ENCODE measurements at places on chromosomes 11 and 22.

- DNase-seq = no peak
Observed at GRCh38 chr11:34337016-34337415, 20.8 kb downstream of the ABTB2 start.

DNA sequence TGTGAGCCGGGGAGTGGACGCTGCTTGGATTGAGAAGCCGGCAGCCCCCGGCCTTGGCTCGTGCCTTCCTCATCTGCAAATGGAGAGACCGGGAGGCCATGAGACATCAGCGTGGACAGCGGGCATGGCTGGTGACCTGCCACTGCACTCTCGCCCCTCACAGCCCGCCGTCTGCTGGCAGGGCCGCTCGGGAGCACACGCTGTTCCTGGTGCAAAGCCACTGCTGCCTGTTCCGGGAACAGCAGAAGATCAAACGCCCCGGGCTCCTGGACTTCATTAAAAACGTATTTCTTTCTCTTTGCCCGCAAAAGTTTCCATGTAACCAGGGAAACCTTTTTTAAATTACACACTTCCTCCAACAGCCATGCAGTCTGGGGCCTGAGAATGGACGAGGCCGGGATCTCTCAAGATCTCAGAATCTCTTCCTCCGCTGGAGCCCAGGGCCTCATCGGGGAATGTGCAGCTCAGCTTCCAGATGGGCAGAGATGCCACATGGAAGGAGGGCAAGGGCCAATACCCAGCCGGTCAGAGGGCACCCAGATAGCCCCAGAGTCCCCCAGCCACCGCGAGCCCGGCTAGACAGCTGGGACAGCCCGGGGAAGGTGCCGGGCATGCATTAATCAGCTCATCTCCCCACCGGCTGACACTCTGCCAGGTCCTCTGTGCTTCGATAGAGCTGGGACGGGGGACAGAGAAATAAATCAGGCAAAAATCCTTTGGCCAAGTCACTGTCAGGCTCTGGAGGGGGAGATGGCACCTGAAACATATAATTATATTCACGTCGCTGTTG, 62.8 kb upstream of the PRR5 start:
- no peak for DNase-seq

- no peak for DNase-seq
Observed at GRCh38 chr11:130471731-130472433, 23.4 kb downstream of the ADAMTS15 start.

- peak; percentile 56 for DNase-seq
Observed at GRCh38 chr11:2466869-2467694, 22.3 kb downstream of the KCNQ1 start.

GRCh38 chr11:77580712-77581337, 8.9 kb upstream of the AQP11 start:
- DNase-seq = peak; percentile 14

DNA sequence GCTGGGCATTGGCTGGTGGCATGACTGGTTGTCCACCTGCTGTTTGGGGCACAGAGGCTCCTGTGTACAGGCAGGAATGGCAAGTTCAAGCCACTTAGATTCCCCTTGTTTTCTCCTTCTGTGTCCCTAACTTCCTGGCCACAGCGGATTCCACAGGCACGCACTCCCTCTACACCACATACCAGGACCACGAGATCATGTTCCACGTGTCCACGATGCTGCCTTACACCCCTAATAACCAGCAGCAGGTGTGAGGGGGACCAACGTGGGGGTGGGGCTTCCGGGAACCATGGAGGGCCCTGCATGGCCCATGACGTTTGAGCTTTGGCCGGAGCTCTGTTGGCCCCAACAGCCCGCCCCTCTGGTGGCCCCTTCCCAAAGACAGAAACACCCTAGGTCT, 7.8 kb downstream of the SIPA1 start:
- no peak for DNase-seq

Measured in stimulated activated naive CD8-positive, alpha-beta T cell treated with anti-CD3 and anti-CD28 coated beads, Interleukin-15, Interleukin-2, amounts not matched to agents 100 U/mL and 50 U/mL, for 24 hours (primary cell).